NCI-H774 (cell line): ENCODE measurements at places on chromosomes 16 and 17.
A peak's percentile ranks its signal among the peaks of the same experiment; 100 is the strongest.

GRCh38 chr16:78094166-78094565 lies 5.3 kb upstream of the WWOX start:
- DNase-seq: no peak

DNA sequence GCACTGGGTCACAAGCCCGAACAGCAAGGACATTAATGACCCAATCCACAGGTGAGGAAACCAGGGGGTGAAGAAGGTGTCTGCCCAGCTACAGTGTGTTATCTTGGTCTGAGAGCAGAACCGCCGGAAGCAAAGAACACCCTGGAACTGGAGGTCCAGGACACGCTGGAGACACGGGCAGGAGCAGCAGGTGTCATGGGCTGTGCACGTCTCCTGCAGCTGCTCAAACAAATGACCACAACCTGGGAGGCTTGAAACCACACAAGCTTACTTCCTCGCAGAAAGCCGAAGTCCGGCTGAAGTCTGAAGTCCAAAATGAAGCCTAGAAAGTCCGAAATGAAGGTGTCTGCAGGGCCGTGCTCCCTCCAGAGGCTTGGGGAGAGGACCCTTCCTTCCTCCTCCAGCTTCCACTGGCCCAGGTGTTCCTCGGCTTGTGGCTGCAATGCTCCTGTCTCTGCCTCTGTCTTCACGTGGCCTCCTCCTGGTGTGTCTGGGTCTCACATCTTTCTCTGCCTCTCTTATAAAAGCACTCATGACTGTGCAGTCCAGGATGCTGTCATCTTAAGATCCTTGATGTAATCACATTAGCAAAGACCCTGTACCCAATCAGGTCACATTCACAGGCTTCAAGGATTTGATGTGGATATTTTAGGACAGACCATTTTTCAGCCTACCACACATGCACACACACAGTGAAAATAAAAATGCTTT lies 351.2 kb downstream of the C16orf95 start:
- DNase-seq: peak; percentile 20

DNA sequence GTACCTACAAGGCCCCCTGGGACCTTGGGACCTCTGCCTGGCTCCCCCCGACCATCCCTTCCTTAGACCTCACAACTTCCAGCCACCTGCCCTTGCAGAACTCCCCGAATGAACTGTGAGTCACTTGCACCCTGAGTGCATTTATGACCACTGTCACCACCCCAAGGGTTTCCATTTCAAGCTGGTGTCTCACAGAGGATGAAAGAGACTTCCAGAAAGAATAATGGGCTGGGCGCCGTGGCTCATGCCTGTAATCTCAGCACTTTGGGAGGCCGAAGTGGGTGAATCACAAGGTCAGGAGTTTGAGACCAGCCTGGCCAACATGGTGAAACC lies 124.5 kb upstream of the CIBAR2 start:
- no peak for DNase-seq

GRCh38 chr16:35198223-35199199 lies 1739.1 kb downstream of the TP53TG3F start:
- no peak for DNase-seq

DNA sequence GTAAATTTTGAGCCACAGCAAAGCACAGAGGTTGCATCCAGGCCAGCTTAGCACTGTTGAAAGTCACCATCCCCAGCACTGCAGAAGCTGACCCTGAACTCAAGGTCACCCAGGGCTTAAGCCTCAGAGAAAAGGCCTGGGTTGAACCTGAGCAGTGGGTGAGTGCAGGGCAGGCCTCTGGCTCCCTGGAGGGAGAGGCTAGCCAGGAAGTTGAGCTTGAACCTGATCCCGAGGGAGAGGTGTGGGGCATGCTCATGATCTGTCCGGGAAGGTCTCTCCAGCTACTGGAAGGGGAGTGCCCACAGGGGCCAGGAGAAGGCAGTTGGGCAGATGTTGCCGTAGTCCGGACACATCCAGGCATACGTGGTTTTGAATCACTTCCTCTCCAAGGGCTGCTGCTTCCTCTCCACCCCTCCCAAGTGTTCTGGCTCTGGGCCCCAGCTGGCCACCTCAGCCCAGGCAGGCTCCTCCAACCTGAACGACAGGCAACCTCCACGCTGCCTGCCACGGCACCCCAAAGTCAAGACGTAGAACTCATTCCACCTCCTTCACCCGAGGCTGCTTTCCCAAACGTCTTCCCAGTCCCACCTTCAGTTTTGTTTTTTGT lies 18.4 kb downstream of the CARHSP1 start:
- DNase-seq: no peak

DNA sequence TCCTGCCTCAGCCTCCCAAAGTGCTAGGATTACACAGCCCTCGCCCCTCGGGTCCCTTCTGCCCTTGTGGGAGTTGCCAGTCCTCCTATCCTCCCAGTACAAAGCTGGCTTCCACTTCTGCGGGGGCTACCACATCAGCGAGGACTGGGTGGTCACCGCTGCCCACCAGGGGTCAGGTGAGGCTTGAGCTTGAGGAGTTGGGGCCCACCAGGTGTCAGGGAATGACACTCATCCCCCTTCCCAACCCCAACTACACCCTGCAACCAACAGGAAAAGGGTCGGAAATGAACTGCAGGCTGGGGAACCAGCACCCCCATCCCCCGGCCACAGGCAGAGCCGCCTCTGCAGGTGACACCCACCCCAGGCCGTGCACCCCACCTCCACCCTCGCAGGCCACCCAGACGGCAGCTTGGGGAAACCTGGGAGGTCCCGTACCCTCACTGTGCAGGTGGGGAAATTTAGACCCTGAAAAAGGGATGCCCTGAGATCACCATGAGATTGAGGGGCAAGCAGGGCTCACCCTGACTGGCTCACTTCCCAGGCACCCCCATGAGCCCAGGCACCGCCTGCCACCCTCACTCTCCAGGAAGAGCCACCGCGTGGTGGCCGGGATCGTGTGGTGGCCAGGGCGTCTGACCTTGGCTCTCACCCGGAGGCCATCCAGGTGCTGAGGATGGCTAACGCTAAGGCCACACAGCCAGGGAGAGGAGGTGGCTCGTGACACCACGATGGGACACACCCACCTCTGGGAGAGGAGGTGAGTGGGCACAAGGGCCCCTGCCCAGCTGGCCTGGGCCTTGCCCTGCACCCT lies 8.0 kb downstream of the CTRB1 start:
- DNase-seq: no peak

DNA sequence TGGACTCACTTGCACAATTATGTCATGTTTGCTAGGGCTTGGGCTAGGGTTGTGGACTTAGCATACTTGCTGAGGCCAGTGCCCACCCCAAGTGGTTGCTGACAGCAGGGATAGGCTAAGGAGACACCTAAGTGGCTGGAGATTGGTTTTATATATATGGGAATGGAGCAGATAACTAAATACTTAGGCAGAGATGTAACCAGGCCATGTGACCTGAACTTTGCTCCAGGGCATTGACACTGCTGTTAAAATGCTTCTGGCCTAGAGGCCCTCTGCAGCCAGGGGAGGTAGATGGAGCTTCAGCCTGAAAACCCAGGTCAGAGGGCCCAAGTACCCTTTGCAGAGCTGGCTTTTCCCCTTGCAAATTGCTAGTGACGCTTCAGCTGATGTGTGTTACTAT lies 1.4 kb upstream of the ITGB3 start:
- no peak for DNase-seq

DNA sequence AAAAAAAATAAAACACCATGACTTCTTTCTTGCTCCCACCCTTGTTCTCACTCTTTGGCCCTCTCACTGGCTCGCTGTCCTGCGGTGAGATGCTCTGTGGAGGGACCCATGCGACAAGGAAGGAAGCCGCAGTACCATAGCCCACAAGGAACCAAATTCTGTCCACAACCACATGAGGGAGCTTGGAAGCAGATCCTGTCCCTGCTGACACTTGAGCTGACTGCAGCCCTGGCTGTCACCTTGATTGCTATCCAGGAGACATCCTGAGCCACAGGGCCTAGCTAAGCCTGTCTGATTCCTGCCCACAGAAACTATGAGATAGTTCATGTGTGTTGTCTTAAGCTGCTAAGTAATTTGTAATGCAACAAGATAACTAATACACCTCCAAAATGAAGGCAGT lies 4.8 kb upstream of the MT2A start:
- no peak for DNase-seq

GRCh38 chr17:57902800-57903759 lies 52.1 kb downstream of the CUEDC1 start:
- peak; percentile 93 for DNase-seq

DNA sequence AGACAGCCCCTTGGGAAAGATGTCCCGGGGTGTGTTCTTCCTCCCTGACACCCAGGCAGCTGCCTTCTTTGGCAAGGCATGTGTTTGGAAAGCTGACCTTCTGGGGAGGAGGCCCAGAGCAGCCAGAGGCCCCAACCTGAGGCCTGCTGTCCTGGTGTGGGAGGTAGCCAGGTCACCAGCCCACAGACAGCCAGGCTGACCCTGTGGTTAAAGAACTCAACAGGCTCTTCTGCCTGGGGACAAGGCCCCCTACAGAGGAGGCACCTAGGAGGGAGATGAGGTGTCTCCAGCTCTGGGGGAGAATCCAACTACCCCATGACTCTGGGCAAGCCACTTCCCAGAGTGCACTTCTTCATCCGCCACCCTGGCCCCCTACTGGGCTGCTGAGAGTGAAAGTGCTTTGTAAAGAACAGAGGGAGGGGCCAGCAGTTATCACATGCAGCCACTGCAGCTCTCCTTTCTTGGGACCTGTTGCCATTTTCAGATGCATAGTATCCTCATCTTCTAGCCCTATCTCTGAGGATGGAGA lies 13.1 kb upstream of the SREBF1 start:
- DNase-seq: no peak

DNA sequence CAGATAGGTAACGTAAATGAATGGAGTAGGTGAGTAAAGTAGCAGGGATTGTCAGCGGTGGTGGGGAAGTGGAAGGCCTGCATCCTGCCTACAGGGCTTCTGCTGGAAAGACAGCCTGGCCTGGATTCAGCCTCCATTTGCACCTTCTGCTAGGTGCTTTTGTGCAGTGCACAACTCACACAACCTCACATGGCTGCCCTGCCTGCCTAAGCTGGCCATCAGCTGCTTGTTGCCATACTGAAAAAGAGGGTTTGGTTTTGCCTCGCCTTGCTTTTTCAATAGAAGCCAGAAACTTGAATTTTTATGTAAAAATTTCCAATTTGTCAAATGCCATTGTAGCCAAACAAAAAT lies 36.3 kb downstream of the SOST start:
- DNase-seq: no peak
